ELR (cell line): ENCODE measurements at places on chromosomes 2 and 18.

DNA sequence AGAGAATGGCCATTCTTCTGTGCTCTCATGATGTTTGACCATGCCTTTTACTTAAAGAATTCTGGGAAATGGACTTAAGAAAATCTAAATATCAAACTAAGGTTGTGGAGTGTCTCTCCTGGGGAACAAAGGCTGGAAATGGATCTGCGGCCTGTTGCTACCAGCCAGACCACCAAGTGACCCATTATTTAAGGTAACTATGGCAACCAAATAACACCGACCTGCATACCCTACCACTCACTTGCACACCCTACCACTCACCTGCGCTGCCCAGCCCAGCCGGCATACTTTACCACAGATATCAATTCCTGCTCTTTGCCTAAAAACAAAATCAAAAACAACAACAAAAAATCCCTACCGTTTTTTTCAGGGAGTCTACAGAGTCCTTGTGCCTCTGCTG is 203.2 kb downstream of the NBAS start:
- no peak for DNase-seq

GRCh38 chr2:238714038-238714528 is 133.8 kb upstream of the TWIST2 start:
- DNase-seq, result peak; percentile 27

DNA sequence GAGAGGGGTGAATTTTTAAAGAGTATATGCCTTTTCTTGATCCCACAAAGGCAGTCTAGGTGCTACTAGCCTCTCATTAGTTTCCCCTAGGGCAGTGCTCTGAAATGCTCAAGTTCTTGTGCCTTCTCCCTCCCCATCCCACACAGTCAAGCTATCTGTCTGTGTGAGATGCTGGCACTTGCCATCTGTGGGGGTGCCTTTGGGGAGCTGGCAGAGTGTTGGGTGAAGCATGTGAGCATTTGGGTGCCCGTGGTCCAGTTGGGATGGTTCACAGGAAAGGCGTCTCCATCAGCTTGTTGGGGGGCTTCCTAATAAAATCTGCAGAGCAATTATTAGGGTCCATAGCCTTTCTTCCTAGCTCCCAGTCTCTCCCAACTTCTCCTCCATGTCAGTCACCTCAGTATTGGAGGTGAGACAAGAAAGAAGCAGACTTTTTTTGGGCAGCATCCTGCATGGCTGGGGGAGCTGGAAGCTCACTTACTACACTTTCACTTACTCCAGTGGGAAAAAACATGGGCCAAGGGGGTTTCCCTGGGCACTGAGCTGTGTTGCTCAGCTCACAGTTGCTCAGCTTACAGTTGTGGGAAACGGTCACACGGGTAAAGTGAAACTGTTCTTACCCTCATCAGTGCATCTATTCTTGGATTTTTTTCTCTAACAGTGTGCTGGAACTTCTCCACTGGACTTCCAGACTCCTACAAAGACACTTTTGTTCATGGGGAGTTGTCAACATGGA is 29.3 kb downstream of the COLEC11 start:
- no peak for DNase-seq

DNA sequence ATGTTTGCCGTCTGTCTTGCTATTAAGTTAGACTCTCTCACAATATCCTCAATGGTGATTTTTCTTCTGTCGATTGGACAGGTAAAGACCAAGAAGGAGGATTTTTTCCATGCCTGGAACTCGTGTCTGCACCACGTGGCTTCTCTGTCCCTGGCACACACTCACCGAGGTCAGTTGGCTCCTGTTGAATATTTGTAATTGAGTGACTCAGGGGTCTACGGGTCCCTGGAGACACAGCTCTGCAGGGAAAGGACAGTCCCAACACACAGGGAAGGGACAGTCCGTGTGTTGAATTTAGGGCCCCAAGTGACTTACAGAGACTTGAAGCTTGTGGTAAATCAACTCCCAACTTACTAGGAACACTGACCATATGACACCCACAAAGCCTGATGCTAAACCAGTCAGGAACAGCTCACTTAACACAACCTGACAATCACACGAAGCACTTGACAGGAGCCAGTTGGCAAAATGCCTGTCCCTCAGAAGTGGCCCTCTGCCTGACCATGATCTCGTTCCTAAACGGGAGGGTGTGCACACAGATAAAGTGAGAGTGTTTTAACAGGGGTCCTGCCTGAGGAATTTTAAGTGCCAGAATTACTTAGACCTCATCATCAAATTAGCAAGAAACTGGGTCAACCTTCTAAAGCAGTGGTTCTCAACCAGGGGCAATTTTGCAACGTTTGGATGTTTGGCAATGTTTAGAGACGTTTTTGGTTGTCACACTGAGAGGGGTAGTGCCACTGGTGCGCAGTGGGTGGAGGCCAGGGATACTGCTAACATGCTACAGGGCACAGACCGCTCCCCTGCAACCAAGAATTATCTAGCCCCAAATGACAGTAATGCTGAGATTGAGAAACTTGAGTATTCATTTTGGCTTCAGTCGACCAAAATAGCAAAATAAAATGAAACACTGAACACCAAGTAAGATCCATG is 88.9 kb upstream of the BCL2L11 start:
- no peak for DNase-seq

DNA sequence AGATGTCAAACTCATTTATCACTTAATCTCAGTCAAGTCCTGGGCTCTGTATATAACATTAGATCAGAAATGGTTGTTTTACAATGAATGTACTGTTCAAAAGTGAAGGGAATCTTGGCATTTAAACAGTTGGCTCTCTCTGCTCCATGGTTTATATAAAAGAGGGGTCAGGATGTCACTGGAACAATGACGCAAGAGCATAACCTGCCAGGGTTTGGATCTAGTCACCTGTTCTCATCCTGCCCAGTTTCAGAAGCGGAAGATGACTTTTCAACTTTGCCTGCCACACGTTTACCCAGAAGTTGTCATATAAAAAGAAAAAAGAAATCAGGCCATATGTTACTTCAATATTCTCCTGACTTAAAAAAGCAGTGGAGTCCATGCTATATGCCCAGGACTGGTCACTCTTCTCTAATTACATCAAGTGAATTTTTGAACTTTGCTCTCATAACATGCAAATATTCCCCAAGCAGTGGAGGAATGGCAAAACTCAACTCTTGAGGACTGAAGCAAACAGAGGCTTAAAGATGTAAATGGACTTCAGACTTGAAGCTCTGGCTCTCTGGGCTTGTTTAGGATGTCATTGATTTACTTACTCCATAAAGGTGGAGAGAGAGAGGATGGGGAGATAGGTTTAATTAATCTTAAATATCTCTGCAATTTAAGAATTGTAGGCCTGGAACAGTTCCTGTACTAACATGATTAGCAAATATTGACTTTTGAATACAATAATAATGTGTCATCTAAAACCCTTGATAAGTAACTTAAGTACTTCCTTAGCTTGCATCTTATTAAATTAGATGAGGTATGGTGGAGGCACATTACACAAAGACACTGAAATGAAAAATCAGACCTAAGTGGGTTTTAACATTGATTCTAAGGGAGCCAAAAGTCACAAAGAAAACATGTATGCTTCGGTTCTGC is 58.3 kb downstream of the ETAA1 start:
- no peak for DNase-seq

DNA sequence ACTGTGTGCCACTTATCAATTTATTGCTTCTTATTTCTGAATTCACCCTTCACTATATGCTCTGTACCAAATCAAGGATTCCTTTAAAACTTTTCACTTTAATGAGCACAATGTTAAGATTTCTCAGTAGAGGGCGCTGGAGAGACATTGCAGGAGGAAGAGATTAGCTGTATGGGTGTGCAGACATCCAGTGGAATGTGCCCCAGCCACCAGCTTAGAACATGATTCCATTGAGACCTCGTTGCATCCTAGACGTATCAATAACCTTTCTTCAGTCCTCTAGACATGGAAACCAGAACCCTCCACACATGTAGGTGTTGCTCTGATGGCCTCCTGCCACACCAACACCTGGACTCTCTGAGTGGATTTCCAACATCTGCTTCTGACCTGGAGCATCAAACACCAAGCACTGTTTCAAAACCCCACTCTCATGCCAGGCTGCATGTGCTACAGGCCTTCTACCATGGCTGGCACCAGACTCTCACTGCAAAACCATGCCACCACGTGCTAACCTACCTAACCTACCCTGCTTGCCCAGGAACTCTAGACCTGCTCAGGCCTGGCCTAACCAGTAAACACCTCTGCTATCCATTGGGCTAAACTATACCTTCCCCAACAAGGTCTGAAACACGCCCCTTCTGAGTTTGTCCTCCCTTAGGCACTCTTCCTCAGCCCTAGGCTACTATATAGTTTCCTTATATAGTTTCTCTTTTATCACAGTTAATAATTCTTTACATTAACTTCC is 633.2 kb upstream of the PKDCC start:
- peak; percentile 59 for DNase-seq

GRCh38 chr2:241393524-241394196 is 37.6 kb downstream of the FARP2 start:
- DNase-seq, result no peak

GRCh38 chr2:241315879-241316631 is at the start of gene SEPTIN2:
Gene SEPTIN2 (plus strand): TSS chr2:241315925. CDS start chr2:241324233, 8,308 bp downstream.
- DNase-seq, result peak; percentile 68
